Activated naive CD4-positive, alpha-beta T cell treated with anti-CD3 and anti-CD28 coated beads for 36 hours (primary cell): ENCODE measurements at places on chromosomes 6 and 20.
A peak's percentile ranks its signal among the peaks of the same experiment; 100 is the strongest.

DNA sequence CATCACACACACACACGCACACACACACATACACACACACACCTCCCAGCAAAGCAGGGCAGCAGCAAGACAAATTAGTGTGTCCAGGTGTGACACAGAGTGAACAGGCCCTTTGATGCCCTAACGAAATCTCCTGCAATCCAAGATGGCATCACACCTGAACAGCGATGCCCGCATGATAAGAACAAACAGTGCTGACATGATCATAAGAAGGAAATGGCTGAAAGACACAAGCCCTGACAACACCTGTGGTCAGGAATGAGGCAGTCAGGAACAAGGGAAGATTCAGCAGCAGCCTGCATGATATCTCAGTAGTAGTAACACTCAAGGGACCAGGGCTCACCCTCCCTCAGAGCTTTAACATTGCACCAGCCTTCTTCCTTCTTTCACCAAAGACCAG, 156.9 kb downstream of the FAXC start:
- DNase-seq = no peak

- DNase-seq = no peak
These were observed 43.4 kb downstream of the CLVS2 start for GRCh38 chr6:123039431-123039830.

DNA sequence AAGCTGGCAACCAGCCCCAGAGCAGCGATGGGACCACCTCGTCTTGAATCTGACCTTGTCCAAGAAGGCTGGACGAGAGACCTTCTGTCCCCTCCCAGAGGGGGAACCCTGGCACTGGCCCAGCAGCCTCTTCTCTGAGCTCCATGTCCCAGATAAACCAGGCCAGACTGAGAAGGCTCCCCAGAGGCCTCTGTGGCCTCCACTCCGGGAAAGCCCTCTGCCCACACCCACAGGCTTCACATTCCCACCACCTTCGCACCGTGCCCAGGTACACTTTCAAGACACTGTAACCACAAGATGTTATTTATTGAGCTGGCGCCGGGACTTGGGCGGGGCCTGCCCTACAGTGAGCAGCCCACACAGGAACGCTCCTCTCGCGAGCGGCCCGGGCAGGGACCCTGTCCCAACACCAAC, 33.2 kb downstream of the ADA start:
- DNase-seq = peak; percentile 67

DNA sequence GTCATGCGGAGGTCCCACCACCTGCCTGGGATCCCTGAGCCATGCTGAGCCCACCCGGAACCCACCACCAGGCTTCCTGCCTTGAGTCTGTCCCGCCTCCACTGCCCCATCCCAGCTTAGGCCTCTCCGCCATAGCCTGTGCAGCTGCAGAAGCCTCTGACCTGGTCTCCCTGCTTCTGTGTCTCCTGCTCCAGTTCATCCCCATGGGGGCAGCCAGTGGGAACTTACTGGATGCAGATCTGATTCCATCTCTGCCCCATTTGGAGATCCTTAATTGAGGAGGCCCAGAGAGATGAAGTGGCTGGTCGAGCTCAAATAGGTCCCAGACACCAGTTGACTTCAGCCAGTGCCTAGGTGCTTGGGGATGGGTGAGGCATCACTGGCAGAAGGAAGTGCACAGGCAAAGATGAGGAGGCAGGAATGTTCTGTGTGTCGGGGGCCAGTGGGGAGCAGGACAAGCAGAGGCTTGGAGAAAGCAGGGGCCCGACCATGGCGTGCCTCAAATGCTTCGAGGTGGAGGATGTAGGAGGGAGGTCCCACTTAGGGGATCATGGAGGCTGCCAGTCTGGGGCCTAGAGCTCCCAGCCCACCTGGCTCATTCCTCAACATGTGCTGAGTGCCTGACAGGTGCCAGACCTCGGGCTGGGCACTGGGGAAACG, 112.8 kb downstream of the TOX2 start:
- no peak for DNase-seq

DNA sequence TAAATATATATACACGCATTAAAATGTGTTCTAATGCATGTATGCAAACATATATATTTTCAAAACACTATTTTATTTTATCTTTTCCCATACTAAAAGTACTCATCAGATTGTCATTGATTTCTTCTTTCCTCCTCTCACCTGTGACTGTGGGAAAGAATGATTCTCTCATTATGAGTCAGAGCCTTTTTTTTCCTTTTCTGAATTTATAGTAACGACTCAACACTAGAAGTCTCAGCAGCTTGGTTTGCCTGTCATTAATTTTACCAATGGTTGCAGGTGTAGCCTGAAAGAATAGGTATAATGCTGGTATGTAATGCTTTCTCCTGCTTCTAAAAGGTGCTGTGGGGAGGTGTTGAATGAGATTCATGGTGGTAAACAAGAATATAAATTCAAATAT, 328.7 kb downstream of the UTRN start:
- no peak for DNase-seq

- DNase-seq = peak; percentile 39
These were observed at the start of gene MARCKS for GRCh38 chr6:113856625-113857555. Gene MARCKS, plus strand, starts transcription at chr6:113857345. Its CDS starts 401 bp downstream, at chr6:113857746.

DNA sequence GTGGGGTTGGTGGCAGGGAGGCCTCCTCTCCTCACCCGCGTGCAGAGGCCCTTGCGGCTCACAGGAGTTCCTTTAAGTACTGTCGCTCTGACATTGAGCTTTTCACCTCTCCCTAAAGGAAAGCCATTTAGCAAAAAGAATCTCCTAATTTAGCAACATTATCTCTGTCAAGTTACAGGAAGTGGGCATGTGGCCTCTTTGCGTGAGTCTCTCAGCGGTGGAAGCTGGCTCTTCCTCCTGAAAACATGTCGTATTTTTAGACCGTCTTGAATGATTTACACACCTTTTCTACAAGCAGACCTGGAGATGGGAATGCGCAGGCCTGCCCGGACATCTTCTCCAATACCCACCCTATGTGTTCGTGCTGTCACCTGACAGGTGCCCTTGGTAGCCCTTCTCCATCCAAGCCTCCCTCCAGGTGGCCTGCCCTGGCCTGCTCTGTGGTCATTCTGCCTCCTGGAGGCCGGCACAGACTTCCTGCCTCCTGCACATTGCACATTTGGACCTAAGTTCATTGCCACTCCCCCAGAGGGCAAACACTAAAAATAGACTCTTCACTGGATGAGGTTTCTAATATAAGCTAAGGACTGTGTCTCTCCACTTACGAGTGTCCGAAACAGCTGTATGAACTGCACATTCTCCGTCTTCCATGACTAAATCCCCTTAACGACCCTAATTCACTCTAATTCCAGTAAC, 18.5 kb upstream of the PHACTR3 start:
- no peak for DNase-seq

GRCh38 chr6:128303870-128304269, 216.5 kb downstream of the PTPRK start:
- DNase-seq = no peak

GRCh38 chr6:21341910-21342309, 251.6 kb upstream of the SOX4 start:
- no peak for DNase-seq

DNA sequence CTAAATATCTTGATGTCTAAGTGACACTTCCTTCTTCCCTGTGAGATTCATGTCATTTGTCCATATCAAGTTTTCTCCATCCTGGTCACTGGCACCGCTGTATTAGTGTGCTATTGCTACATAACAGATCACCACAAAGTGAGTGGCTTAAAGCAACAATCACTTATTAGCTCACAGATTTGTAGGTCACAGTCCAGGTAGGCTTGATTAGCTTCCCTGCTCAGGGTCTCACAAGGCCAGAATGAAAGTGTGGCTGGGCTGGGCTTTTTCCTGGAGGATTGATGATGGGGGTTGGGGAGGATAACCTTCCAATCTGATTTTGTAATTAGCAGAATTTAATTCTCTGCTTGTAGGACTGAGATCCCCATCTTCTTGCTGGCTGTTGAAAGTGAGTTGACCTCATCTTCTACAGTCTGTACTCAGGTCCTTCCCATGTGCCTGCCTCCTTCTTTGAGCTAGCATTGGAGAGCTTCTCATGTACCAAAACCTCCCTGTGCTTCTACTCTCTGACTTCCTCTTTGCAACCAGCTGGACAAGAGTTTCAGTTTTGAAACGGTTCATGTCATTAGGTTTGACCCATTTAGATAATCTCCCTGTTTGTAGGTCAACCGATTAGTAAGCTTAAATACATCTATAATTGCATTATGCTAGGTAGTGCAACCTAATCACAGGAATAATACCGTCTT, 152.4 kb upstream of the MAN1A1 start:
- no peak for DNase-seq

DNA sequence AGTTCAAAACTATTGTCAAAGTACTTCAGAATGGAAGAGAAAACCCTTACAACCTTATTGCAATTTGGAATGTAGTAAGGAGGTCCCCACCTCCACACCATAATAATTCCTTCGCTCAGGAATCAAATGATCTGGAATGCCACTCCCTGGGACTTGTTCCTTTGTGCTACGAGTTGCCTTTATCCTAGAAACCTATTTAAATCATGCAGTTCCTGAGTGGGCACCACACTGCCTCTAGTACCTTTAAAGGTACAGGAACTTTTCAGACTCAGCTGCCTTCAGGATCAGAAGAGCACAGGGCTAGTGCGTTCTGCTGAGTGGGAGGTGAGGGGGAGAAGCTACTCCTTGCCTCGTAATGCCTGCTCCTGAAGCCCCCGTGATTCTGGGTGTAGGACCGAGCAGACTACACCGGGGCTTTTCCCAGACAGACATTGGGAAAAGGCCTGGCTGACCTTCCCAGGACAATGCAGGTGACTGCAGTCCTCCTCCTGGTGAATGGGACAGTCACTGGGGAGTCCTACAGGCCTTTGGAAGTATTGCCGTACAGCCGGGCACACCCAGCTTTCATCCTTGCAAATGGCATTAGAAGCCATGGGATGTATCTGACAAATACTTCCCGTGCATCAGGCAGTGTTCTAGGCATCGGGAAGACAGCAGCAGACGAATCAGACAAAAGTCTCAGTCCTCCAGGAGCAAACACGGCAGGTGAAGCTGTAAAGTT, 11.8 kb upstream of the TUBB2B start:
- no peak for DNase-seq

DNA sequence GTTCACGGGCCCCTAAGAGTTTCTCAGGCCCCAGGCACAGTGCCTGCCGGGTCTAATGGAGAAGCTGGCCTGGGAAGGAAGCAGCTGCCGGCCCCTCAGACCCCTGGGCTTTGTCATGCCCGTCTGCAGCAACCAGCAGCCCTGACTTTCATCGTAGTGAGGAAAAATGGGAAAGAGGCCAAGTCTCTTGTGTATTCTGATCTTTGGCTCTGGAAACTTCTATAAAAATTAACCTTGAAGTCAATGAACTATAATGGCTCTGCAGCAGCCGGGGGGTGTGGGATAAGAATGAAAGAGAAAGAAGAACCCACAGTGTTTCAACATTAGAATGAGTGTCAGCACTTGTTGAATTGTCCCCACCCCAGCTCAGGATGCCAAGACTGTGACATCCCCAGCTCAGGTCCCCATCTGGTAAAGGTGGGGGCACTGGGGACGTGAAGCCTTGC, 12.9 kb downstream of the TGM2 start:
- DNase-seq = no peak

DNA sequence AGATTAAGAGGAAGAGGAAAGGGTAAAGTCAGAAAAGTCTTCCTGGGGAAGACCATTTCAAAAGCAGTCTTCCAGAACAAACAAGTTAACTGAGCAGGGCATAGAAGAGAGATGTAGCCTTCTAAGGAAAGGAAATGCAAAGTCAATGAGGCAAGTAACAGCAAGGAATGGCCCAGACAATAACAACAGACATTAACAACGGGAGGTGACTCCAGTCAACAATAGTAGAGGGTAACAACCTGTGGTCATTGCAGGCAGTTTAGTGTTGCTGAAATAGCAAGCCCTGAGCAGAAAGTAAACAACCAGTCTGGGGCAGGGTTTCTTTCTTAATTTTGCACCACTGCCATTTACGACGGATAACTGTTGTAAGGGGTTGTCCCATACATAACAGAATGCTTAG, 2.1 kb downstream of the MDN1 start:
- DNase-seq = no peak

GRCh38 chr6:149094934-149095351, 222.6 kb upstream of the TAB2 start:
- peak; percentile 45 for DNase-seq

- DNase-seq = no peak
These were observed 81.4 kb downstream of the CTNNBL1 start for GRCh38 chr20:37775200-37775599.

GRCh38 chr20:41082306-41082705, 53.7 kb downstream of the TOP1 start:
- no peak for DNase-seq

DNA sequence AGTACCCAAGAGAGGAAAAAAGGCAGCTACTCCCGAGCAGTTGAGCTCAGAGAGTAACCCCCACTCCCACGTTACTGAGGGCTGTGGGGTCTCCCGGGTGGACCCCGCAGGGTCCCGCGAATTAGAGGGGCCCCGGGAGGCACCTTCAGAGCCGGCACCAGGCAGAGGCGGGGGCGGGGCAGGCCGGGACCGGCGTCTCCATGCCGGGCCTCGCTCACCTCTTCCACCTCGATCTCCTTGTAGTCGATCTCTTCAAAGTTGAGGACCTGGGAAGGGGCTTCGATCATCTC, 381 bp downstream of the MAP3K7 start:
- no peak for DNase-seq

GRCh38 chr20:17857639-17858449, 110.8 kb downstream of the SNX5 start:
- DNase-seq = no peak

GRCh38 chr6:170000071-170000843, 248.8 kb downstream of the ERMARD start:
- DNase-seq = no peak

DNA sequence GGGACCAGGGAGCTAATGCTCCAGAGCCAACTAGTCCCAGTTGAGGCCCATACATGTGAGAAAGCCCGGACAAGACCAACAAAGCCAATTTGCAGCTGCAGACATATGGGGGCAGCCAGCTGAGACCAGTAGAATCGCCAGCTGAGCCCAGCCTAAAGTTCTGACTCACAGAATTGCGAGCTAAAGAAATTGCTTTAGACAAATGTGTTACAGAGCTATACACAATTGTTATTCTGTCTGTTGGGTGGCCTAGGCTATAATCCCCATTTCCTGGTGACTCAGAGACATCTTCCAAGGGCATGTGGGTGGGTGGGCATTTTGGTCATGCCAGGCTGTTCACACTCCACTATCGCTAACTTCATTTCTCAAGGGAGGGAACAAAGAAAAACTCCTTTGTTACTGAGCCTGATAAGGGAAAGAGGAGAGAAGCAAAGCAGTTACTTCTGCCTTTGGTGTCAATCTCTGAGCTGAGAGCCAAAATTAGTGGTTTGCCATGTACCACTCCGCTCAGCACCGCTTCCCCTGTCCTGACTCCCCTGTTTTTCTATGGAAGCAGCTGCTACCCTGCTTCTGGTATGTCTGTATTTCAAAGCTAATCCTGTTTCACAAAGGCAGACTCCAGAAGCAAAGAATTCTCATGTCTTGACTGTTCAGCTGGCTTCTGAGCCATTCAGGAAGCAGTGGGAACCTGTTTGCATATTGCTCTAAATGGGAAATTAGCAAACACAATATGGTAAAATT, 26.1 kb downstream of the SCP2D1 start:
- no peak for DNase-seq

DNA sequence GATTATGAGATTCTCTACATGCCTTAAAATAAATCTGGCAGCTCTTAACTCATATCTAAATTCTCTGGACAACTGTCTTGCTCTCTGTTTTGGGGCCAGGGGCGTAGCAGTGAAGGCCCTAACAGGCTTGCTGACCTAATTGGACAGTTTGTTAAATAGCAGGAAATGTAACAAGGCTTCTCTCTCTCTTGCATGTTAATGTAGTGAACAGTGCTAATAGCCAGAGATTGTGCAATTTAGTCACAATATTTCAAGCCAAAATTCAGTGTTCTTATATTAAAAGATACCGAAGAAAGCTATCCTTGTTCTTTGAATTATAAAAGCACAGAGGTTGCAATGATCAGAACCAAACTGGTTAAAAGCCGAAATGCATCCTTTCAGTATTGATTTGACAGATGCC, 3.0 kb downstream of the PPP1R3D start:
- no peak for DNase-seq
